ENCODE measurements at places on chromosomes 3 and 15.

GRCh38 chr3:127714125-127714571 lies 41.4 kb downstream of the ABTB1 start:
- DNase-seq: no peak

- DNase-seq: no peak
These were observed 58.7 kb downstream of the FGD5 start for GRCh38 chr3:14877469-14877868.

DNA sequence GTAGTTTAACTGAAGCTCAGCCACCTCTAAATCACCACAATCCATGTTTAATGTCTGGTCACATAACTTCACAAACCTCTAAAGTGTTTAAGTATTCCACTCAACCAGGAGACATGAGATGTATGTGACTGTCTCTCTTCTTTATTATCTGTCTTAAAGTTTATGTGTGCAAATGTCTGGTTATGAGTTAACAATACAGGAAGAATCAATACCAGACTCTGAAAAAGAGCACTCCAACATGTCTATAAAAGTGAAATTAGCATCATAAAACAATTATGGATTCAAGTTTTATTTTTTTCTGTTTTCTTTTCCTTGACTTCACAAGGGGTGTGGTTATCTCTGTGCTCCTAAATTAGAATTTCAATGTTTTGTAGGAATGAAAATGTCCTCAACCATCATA lies 44.8 kb upstream of the AGBL1 start:
- DNase-seq: no peak

DNA sequence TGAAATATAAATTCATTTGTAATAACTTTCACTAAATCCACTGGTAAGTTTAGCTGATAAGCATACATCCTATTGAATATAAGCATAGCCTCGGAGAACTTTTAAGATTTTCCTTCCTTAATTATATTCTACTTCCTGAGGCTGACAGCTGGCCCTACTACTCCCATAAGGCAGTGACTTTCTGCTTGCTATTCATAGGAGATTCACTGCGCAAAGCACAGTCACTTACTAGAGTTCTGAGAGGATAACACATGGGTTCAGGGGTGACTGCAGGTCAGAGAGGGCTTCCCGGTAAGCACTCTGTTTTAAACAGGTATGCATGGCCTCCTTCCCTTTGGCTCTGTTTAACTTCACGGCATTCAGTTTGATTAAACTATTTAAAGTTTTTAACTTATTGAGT lies 75.8 kb downstream of the FAIM start:
- DNase-seq: no peak

DNA sequence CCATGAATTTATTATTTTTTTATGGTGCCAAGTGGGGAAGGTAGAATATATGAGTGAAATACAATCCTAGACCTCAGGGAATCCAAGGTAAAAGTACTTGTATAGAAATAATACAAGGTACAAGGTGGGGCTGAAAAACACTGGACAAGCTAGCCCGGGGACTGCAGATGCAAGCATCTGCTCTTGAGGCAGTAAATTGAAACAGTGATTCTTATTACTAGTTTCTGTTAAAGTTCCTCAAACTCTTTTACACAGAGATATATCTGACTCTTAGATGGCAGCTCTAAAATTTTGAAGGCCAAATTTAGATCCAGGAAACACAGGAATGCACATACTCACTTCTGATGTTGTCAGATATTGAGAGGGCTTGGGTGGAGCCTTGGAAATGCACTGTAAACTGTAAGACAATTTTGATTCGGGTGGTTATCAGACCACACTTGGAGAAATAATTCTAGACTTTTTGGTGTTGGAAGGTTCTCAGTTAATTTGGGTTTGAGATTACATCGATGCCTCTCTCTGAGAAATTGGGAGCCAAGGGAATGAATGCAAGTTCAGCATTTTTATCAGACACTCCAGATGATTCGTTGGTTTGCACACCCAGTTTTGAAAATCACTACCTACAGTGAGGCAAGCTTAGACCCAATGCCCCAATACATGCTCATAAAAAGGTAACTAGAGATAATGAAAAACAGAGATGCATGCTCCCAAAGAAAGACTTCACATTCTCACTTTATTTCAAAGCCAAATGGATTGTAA lies 7.3 kb downstream of the TP63 start:
- DNase-seq: no peak

- no peak for DNase-seq
These were observed 9.4 kb upstream of the EID1 start for GRCh38 chr15:48868536-48868935.

GRCh38 chr15:85296615-85297402 lies 83.6 kb upstream of the AKAP13 start:
- peak; percentile 72 for DNase-seq

- no peak for DNase-seq
These were observed 10.5 kb downstream of the FBXL2 start for GRCh38 chr3:33287672-33288282.

DNA sequence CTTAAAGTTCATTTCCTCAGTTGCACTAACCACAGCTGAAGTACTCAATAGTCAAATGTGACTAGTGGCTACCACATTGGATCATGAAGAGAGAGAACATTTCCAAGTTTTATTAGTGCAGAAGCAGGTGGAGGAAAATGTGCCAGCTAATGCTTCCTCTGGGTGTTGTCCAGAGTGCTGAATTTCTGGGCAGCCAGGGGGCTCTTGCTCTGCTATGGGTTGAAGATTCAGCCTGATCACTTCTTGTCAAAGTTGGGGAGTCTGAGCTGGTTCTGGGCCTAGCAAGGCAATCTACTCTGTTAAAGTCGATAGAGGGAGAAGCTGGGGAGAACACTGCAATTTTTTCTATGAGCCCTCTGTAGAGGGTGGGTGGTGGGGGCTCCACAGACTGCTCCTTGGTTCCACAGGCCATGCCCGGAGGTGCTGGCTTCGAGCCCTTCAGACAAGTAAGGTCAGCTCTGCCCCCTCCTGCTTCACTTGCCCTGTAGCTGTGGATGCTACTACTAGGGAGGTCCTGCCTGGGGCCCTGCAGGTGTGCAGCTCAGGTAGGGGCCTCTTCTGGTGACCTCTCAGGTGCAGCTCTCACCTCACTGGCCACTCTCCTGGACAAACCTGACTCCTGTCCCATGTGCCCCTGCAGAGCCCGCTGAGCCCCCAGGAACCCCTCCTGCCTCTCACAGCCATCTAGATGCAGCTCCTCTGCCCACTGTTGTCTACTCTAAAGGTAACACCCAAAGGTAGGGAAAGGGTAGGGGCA lies 8.2 kb downstream of the ALG3 start:
- no peak for DNase-seq

- DNase-seq: peak; percentile 45
These were observed 329.4 kb downstream of the TBC1D5 start for GRCh38 chr3:17412950-17413530.

DNA sequence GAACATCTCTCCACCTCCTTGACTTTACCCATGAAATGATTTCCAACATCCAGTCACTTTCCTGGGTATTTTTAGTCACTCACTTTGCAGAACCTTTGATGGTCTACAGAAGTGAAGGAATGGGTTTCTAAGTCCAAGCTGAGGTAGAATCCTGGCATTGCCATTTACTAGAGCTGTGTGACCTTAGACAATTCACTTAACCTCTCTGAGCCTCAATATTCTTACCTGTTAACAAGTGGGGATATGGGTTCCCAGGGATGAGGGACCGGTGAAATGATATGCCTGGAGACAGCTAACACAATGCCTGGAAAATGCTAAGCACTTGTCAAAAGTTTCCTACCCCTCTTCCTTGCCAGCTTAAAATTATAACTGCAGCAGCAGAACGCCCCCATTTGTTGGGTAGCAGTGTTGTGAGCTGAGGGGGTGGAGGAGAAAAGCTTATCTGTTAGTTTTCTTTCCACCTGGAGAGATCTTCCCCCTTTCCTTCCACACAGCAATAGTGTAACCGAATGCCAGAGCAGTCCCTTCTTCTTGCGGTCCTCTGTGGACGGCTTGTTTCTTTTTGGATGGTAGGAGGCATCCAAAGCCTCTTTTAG lies 319.2 kb upstream of the LRRFIP2 start:
- no peak for DNase-seq

GRCh38 chr3:100325827-100326226 lies 8.7 kb upstream of the NIT2 start:
- no peak for DNase-seq

GRCh38 chr3:102608875-102609274 lies 174.1 kb downstream of the ZPLD1 start:
- no peak for DNase-seq

DNA sequence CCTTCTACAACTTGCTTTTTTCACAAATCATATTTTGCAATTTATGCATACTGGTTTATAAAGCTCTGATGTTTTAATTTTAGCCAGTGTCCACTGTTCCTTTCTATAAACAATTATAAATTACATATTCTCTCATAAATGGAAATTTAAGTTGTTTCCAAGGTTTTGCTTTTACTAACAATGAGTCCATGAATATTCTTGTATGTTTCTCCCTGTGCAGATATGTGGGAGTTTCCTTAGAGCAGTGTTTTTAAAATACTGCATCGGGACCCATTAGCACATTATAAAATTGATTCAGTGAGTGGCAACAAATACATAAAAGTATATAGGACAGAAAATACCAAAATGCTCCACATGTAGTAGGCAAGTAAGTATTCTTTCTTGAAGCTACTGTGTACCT lies 235.6 kb downstream of the PCCB start:
- DNase-seq: no peak

DNA sequence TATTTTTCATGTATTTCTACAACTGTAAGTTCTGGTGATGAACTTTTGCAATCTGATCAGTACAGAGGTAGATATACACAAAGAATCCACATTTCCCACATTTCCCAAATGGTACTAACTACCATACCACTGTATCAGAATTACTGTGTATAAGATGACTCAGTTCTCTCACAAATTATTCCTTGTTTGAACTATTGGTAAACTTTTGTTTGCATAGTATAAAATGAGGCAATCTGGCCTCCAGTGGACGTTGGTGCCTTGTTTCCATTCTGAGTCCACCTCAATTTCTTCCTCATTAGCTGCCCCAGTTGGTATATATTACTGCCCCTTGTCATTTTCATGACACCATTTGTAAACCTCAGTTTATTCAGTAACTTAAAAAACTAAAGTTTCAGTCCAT lies 38.5 kb downstream of the SPTSSB start:
- DNase-seq: no peak

- DNase-seq: peak; percentile 60
These were observed 232.5 kb upstream of the ST8SIA2 start for GRCh38 chr15:92161039-92161670.

GRCh38 chr15:42102646-42103235 lies 8.4 kb upstream of the PLA2G4D start:
- no peak for DNase-seq

DNA sequence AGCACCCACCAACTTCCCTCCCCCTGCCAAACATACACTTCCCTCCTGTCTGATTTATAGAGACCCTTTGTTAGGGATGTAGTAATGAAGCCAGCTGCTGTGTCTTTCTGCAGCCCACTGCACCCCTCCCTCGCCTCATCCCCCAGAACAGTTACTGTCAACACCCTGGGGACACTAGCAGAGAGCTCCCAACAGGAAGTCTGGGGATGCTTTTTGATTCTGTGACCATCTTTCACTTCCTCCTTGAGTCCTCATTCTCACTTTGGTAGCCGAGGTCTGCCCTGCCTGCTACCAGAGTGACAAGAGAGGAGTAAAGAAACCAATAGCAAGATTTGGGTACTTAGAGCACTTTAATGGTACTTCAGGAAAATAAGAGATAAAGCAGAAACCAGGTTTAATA lies 201.6 kb downstream of the SATB1 start:
- peak; percentile 41 for DNase-seq

DNA sequence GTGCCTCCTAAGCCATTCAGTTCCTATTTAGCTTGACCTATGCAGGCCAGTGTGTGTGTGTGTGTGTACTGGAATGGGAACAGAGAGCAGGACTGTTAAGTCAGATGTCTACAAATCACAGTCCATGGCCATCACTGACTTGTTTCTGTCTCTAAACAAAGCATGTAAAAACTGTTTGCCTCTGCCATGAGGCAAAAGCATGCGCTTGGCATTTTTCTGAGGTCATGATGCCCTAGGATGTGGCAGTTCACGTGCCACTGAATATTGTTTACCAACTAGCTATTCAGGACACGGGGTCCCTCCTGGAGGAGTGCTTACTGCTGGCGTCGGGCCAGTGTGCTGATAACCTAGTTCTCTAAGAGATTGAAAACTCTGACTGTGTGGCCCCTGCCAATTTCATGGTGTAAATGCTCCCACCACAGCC lies 8.2 kb upstream of the ATP13A3 start:
- no peak for DNase-seq

All from GM12864 (cell line).